Activated naive CD8-positive, alpha-beta T cell treated with anti-CD3 and anti-CD28 coated beads, Interleukin-2, amount 50 U/mL, for 24 hours (primary cell): ENCODE measurements at places on chromosomes 4 and X.

GRCh38 chrX:154711264-154711663, 39.6 kb downstream of the GAB3 start:
- DNase-seq, result no peak

GRCh38 chr4:150217192-150217591, 138.9 kb downstream of the DCLK2 start:
- DNase-seq, result no peak

DNA sequence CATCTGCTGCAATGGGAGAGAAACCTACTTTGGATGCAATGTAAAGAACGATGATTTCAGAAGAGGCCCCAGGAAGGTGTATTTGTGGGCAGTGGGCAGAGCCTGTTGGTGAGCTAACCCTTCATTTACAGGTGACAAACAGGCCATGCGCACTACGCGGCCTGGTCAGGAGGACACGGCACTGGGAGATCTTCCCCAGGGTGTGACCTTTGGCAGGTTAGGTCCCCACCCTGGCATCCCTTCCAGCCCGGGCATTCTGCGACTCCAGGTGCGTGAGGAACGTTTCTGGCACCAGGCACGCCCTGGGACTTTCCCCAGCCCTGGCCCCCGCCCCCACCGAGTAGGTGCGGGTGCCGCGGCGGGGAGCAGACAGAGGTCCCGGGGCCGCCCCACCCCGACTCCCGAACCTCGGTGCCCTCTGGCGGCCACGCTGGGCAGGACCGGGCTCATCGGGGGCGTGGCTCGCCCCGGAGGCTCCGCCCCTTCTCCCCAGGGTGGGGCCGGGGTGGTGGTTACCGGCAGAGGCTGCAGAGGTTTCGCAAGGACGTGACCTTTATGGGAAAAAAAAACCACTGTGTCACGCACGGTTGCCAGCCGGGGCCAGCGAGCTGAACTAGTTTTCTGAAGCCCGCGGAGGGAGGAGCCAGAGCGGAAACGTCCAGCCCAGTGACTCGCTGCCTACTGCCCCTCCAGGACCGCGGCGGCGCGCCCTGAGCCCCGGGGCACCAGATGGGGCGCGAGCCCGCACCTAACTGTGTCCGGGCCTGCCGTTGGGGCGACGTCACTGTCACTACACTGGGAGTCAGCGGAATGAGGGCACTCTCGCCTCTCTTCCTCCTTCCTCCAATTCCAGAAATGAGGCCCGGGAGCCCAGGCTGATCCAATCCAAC, 5.0 kb upstream of the NYX start:
- DNase-seq, result peak; percentile 84

GRCh38 chr4:22556495-22556894, 40.6 kb upstream of the ADGRA3 start:
- DNase-seq, result no peak

GRCh38 chrX:34900691-34901090, 41.9 kb upstream of the FAM47B start:
- DNase-seq, result no peak

GRCh38 chrX:44267116-44267515, 76.4 kb downstream of the EFHC2 start:
- no peak for DNase-seq

DNA sequence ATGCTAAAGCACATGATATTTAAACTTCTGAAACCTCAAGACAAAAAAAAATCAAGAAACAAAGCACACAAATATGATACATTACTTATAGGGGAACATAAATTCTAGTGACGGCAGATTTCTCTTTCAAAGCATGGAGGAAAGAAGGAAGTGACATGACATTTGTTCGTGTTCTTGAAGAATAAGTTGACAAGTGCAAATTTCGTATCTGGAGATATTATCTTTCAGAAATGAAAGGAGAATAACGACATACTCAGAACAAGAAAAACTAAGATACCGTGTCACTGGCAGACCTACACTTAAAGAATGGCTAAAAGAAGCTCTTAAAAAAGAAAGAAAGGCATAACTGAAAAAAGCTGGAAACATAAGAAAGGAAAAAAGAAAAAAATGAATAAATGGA, 16.6 kb downstream of the CENPVL2 start:
- no peak for DNase-seq

GRCh38 chr4:80382090-80382832, 46.7 kb downstream of the CFAP299 start:
- no peak for DNase-seq

DNA sequence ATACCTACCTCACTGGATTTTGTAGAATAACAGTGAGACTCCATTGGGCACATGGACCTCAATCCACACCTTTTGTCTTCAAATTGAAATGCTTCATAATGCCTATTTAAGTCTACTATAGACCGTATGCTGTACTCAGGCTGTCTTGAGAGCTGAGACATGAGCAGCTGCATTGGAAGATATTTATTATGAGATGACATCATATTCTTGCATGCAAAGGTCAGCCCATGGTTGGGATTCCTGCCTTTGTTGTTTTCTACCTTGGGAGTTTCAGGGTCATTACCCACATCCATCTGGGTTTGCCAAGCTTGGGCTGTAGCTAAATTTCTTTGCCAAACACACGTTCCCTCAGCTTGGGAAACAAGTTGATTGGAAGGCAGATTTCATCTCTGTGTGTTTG, 33.2 kb upstream of the MAMLD1 start:
- no peak for DNase-seq
